Stimulated activated CD4-positive, alpha-beta T cell treated with anti-CD3 and anti-CD28 coated beads, Interleukin-2, amount 100 ng/mL, for 4 hours (primary cell): ENCODE measurements at places on chromosomes 7 and 10.

GRCh38 chr7:84953234-84953633 lies 233.6 kb downstream of the SEMA3D start:
- DNase-seq, result no peak

GRCh38 chr7:768881-769504 lies 41.9 kb upstream of the PRKAR1B start:
- DNase-seq, result no peak

DNA sequence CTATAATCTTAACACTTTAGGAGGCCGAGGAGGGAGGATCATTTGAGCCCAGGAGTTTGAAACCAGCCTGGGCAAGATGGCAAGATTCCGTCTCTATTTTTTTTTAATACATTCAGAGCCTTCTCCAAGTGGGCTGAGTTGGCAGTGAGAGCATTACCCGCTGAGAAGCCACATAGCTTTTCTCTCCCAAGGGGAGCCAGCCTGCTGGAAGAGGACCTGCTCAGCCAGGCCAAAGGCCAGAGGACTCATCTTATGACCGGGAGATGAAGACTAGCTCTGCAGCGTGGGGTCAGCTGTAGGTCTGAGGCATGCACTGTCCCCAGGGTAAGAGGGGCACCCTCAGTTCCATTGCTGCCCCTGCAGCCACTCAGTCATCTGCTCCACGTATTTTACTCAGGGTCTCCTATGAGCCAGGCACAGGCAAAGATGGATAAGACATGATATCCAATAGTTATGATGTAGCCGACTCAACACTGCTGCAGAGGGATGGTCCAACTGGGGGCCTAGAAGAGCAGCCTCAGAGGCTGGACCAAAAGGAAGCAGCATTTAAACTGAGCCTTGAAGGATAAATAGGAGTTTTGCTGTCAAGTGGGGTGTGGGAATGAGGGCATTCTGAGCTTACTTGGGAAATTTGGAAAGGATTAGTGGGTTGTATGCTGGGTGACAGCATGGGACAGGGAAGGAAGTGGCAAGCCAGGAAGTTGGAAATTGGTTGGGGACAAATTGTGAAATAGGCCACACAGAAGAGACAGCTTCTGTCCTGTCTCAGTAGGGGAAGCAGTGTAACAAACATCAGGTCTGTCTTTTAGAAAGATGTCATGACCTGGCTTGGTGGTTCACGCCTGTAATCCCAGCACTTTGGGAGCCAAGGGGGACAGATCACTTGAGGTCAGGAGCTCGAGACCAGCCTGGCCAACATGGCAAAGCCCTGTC lies 1.6 kb upstream of the MARVELD1 start:
- no peak for DNase-seq

- no peak for DNase-seq
Measured at GRCh38 chr10:125123476-125124114, 36.8 kb downstream of the CTBP2 start.

DNA sequence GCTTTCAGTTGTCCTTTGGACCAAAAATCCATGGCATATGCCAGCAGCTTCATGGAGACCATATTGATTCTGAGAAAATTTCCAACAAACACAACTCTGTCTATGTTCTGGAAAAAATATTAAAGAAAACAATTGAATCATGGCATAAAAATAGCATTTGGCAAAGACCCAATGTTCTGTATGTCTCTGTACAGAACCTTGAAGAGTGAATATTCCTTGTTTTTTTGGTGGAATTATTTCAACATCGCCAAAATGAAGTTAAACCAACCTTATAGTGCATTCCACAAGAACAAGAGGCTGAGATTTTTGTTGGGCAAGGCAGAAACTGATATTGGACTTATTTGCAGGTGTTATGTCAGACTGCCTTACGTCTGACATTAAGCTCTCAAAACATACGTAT lies 53.3 kb upstream of the SLC16A12 start:
- DNase-seq, result no peak

GRCh38 chr7:134502463-134503371 lies 24.6 kb upstream of the AKR1B10 start:
- DNase-seq, result no peak

DNA sequence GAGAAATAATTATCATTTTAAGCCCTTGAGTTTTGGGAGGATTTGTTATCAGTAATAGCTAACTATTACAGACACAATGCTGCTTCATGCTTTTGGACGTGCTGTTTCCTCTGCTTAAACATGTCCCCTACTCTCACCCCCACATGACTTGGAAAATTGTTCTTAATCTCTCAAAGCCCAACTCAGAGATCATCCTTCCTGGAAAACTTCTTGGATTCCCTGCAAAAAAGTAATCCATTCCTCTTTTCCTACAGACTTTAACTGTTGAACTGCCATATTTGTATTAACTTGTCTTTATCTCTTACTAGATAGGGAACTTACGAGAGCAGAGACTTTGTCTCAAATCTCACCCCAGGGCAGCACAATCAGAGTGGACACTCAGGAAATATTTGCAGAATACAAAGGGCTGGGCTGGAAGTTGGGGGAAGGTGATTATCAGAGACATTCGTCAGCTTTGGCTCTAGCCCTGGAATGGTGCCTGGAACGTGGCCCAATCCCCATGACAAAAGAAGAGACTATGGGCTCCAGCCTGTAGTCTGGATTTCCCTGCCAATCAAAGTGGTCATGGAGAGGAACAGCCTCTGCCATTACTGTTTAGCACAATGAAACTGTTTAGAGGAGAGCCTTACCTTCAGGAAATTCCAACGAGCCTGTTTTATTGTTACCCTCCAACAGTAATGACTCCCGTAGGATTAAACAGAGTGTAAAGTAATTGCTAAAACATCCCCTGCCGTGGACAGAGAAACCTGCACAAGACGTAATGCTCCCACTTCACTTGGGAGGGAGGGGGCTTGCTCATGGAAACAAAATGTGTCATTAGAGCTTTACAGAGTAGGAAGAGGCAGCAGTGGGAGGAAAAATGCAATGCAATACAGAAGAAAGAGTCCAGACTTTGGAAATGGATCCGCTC lies 140.4 kb upstream of the AUTS2 start:
- no peak for DNase-seq
